AG09309 (cell line): ENCODE measurements at places on chromosomes 13 and 19.
A peak's percentile ranks its signal among the peaks of the same experiment; 100 is the strongest.

- DNase-seq, result peak; percentile 17
Observed at GRCh38 chr13:76820759-76821158, 65.4 kb downstream of the KCTD12 start.

DNA sequence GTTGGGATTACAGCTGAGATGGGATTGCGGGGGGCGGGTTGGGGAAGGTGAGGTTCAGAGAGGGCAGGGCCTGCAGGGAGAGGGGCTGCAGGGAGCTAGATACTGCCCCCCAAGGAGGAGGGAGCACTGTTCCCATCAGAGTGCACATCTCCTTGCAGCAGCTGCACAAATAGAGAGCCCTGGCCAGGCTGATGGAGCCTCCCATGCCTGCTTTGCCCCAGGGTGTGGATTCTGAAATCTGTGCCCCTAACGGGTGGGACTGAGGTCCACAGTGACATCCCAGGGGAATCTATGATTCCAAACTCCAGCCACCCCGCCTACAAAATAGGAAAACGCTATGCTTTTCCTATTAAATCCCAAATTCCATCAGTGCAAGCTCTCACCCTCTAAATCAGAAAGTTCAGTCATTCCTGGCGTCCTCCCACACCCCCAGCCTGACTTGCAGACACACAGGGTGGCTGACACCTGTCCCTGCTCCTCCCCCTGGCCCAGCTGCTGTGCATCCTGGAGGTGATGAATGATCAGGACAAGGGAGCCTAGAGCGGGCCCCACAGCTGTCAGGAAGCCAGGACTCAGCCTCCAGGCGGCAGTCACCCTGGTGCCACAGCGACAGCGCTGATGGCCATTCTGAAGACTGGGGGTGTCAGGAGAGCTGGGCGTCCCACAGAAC lies 6.3 kb upstream of the CEACAM21 start:
- no peak for DNase-seq

- no peak for DNase-seq
Observed at GRCh38 chr13:20160306-20161274, at the start of gene GJA3. Gene GJA3, minus strand, starts transcription at chr13:20161052. Its CDS starts 17,764 bp downstream, at chr13:20143288.

DNA sequence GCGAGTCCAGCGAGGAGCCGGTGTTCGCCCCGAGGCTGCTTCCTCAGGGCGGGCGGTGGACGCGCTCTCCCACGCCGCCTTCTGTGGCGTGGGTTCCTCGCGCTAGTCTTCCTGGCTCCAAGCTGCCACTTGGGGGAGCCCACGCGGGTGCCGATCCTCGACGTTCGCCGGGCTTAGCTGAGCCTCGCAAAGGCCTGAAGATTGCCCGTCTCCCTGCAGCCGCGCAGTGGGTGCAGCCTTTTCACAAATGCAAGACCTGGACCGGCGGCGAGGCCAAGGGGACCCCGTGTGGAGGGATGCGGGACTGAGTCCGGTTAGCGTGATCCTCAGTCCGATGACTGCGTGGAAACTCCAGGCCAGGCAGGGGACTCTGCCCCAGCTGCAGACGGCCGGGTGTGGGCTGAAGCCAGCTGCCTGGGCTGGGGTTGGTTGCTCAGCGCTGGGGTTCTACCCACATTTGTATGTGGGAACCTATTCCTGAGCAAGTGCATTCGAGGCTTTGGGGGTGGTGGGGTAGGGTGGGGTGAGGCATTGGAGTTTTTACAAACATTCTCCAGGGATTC lies 16.6 kb upstream of the LRP3 start:
- no peak for DNase-seq

- DNase-seq, result no peak
Observed at GRCh38 chr13:113187883-113188665, 20.4 kb downstream of the PCID2 start.

GRCh38 chr13:104436555-104436954 lies 1370.3 kb upstream of the SLC10A2 start:
- no peak for DNase-seq

DNA sequence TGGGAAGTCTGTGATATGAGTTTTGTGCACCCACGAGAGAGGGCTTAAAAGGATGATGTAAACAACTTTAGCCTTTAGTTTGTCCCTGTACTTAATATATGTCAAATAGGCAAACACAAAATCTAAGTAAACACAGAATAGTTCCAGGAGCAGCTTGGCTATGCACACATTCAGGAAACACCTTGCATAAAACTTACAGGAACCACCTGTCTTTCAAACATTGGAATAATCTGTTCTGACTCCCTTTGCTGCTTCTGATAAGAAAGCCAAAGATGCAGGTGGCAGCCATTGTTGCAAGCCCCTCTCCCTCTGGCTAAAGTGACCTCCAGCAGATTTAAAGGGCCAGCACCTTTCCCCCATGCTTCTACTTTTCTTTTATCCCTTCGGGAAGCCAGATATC lies 4.7 kb downstream of the EEF1AKMT1 start:
- no peak for DNase-seq

DNA sequence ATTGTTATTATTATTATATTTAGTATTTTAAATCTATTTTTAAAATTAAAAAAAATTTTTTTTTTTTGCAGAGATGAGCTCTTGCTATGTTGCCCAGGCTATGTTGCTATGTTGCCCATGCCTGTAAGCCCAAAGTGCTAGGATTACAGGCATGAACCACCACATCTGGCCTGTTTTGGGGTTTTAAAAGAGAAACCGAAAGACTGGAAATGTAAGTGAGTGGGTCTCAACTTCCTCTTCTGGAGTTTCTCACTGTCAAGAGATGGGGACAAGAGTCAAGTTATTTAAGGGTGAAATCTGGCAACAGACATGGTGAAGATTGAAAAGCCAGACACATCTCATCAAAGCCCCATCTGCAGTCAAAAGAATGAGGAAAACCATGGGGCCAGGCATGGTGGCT lies 4.2 kb upstream of the OR7G3 start:
- DNase-seq, result no peak

- DNase-seq, result no peak
Observed at GRCh38 chr13:67792151-67792676, 562.1 kb upstream of the PCDH9 start.

GRCh38 chr19:49455773-49456172 lies 2.7 kb downstream of the ALDH16A1 start:
- DNase-seq, result no peak

GRCh38 chr13:101120007-101120406 lies 296.3 kb downstream of the NALCN start:
- no peak for DNase-seq

- no peak for DNase-seq
Observed at GRCh38 chr13:76620036-76620435, 266.2 kb downstream of the KCTD12 start.

GRCh38 chr19:54147676-54148075 lies 10.1 kb downstream of the CNOT3 start:
- no peak for DNase-seq

GRCh38 chr13:48066310-48066989 lies 28.5 kb downstream of the MED4 start:
- no peak for DNase-seq

DNA sequence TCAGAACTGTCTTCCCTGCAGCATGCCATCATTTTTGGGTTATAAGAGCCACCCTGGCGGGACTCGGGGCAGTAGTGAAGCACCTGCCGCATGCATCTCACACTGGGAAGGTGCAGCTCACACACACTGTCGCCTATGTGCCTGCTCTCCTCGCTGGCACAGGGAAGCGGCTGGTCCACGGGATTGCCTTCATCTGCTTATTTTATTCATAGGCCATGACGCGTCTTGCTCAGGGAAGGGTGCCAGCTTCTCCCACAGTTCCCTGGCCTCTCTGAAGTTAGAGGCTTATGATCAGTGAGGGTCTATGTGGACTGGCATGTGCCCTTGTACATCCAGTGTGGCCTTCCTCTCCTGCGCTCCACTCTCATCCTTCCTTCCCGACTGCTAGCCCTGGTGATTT lies 150.0 kb downstream of the KLF12 start:
- DNase-seq, result no peak

GRCh38 chr13:48910686-48911085 lies 65.0 kb upstream of the FNDC3A start:
- no peak for DNase-seq

- DNase-seq, result no peak
Observed at GRCh38 chr13:53052675-53053074, 24.1 kb downstream of the OLFM4 start.

- DNase-seq, result no peak
Observed at GRCh38 chr13:67946131-67946530, 716.0 kb upstream of the PCDH9 start.

GRCh38 chr19:7869910-7870511 lies 4.2 kb downstream of the PRR36 start:
- DNase-seq, result no peak

- DNase-seq, result no peak
Observed at GRCh38 chr19:12837225-12837624, 1.1 kb upstream of the MAST1 start.

DNA sequence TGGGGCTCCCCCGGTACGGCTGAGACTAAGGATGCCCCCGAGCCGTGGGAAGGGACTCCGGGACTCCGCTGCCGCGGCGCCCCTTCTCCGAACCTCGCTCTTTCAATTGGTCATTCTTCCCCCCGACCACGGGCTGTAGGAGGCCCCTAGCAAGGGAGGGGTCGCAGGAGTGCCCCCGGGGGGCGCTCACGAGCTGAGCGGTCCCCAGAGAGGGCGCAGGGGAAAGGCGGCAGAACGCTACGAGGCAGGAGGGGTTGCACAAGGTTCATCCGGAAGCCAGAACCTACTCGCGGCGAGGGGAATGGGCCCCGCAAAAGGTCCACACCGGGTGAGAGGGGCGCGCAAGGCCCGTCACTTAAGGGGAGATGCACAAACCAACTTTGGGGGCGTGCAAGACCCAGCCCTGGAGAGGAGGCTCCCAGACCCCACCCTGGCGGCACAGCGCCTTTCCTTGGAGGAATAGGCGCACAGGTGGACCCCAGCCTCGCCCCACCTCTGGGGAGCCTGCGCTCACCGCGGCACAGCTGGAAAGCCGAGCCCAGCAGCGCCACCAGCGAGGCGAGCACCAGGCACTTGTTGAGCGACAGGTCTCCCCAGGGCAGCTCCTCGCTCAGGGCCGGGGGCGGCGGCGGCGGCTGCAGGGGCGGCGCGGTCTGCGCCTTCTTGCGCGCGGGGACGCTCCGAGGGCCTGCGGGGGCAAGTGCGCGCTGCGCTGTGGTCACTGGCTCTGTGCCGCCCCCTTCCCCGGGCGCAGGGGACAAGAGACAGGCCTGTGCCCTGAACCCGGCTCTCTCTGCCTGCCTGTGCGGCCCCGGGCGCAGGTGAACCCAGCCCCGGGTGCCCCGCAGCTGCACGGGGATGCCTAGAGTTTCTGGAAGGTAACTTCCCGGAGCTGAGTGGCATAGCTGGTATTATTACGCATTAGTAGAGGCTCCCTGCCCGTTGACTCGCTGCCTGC lies 2.8 kb downstream of the JSRP1 start:
- DNase-seq, result no peak

- no peak for DNase-seq
Observed at GRCh38 chr13:87671753-87672605, 808 bp downstream of the SLITRK5 start.

DNA sequence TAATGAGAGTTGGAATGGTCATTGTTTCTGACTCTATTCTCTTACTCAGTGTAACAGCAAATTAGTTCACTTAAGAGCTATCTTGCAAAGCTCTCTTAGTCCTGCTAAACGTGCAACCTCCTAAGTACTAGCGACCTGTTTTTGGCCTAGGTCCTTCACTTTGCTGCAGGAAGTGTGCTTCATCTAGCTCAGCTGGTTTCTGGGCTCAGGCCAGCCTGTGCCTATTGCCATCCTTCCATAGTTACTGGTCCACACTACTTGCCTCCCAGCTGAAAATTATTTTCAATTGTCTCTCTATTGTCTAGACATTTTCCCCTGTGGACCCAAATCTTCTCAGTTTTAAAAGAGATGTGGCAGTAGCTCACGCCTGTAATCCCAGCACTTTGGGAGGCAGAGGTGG lies 561.3 kb downstream of the FGF9 start:
- DNase-seq, result no peak

GRCh38 chr13:82687884-82688283 lies 1194.4 kb downstream of the SLITRK1 start:
- no peak for DNase-seq

GRCh38 chr13:110266431-110266809 lies 40.5 kb downstream of the COL4A1 start:
- DNase-seq, result no peak

DNA sequence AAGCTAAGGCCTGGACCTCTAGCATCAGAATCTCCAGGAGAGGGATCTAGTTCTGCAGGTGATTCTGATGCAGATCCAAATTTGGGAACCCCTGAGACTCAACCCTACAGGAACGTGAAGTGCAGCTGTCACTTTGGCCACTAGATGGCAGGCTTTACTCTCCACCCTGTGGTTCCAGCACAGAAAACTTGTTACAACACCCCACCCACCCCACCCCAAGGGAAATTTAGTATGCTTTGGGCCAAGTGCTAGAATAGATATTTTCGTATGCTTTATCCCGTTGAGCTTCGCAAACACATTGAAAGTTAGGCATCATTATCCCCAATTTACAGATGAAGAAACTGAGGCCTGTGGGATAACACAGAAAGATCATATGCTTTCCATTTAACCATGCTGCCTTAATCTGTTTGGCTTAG lies 232.0 kb downstream of the B3GLCT start:
- no peak for DNase-seq

GRCh38 chr19:49128545-49129237 lies 9.3 kb downstream of the PPFIA3 start:
- no peak for DNase-seq

DNA sequence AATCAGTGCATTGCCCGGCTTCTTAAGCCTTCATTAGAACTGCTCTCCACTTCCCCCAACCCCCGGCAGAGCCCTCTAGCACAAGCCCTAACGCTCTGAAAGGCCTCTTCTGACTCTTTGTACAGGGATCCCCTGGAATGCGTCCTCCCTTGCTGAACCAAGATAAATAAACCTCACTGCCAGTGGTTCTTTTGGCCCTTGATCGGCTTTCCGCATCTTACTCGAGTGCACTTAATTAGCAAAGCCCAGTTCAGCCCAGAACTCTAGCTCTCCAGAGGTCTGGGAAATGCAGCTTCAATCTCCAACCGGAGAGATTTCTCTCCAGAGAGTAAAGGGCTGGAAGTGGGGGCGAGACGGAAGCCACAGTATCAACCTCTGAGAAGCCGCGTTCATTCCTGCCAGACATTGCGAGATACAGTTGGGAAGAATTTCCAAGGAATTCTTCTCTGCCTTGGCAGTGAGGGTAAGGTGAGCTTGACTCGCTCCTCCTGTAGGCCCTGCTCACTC lies 8.7 kb upstream of the ZNF444 start:
- peak; percentile 16 for DNase-seq

GRCh38 chr19:51259348-51260245 lies 8.7 kb downstream of the SIGLECL1 start:
- DNase-seq, result no peak

DNA sequence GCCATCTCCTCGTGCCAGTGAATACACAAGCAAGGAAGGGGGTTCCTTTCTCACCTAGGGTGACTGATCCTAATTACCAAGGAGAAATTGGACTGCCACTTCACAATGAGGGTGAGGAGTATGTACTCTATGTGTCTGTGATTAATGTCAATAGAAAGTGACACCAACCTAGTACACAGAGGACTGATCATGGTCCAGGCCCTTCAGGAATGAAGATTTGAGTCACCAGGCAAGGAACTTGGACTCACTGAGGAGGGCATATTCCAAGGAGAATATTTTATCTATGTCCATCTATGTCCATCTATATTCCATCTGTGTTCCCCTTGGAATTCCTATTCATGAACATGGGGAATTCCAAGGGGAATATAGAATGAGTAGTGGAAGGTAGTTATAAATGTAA lies 9.2 kb upstream of the ALOX5AP start:
- no peak for DNase-seq

- DNase-seq, result no peak
Observed at GRCh38 chr19:17137417-17137816, 61.8 kb downstream of the MYO9B start.

GRCh38 chr13:32616883-32617511 lies 30.7 kb downstream of the PDS5B start:
- no peak for DNase-seq

GRCh38 chr13:114110091-114110829 lies 22.2 kb downstream of the RASA3 start:
- no peak for DNase-seq
